HCT116 (cell line): ENCODE measurements at places on chromosomes 3 and 15.

GRCh38 chr3:187610981-187611511 is 59.1 kb downstream of the SST start:
- no peaks in the 10 kb centered on the region for H3K4me1 ChIP-seq
- H3K4me3 ChIP-seq: no peak overlapping the region
- H3K36me3 ChIP-seq: no peaks in the 10 kb centered on the region
- DNase-seq: no peak
- H3K27me3 ChIP-seq: peaks cover 66% of the 10 kb centered on the region

GRCh38 chr3:60009931-60010478 is 960.2 kb upstream of the CFAP20DC start:
- H3K4me3 ChIP-seq: no peak overlapping the region
- H3K27ac ChIP-seq: no peak overlapping the region
- peaks cover 4% of the 10 kb centered on the region; the same call in 1 of the 2 replicates for H3K27me3 ChIP-seq
- H3K4me1 ChIP-seq: no peaks in the 10 kb centered on the region
- no peak for DNase-seq
- H3K36me3 ChIP-seq: no peaks in the 10 kb centered on the region

- H3K27me3 ChIP-seq: peaks cover 21% of the 10 kb centered on the region
- no peak overlapping the region for H3K4me3 ChIP-seq
- no peak overlapping the region for H3K27ac ChIP-seq
- DNase-seq: no peak
- H3K4me1 ChIP-seq: no peaks in the 10 kb centered on the region
- no peaks in the 10 kb centered on the region for H3K36me3 ChIP-seq
These were observed 151.8 kb downstream of the MEX3B start for GRCh38 chr15:81894061-81894460.

GRCh38 chr3:191529992-191530391 is 69.0 kb downstream of the PYDC2 start:
- H3K4me1 ChIP-seq: no peaks in the 10 kb centered on the region
- no peaks in the 10 kb centered on the region for H3K27me3 ChIP-seq
- no peaks in the 10 kb centered on the region for H3K36me3 ChIP-seq
- DNase-seq: no peak

DNA sequence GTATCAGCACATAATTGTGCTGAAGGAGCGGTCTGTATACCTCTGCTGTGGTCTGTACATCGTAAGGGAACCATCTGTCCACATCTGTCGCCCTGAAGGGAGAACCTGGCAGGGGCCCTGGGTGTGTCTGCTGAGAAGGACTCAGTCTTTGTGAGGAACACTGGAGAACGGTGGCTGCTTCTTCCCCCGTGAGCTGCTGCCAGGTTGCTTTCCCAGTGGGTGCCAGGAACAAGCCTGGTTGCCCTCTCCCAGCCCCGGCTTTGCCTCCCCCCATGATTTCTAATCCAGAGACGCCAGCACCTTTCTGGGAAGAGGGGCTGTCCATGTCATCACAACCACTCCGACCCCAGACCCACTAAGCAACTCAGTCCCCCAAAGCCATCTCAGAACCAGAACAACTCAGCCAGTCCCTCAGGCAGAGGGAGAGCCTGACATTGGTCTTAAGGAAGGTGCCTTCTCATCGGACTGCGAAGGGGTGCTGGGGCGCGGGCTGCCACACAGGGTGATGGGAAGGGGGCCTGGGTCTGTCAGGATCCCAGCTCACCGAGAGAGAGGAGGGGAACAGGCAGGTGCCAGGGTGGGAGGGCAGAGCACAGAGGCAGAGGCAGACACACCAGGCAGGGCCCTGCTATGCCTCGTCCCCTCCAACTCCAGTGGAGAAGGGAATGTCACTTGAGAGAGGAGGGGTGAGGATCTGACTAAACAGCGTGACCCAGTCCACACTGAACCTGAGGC is 8.5 kb downstream of the TNK2 start:
- no peaks in the 10 kb centered on the region for H3K36me3 ChIP-seq
- no peak overlapping the region; the same call in 1 of the 2 replicates for H3K27ac ChIP-seq
- DNase-seq: no peak
- no peaks in the 10 kb centered on the region for H3K27me3 ChIP-seq
- no peak overlapping the region for H3K4me3 ChIP-seq

GRCh38 chr15:27937851-27938250 is 161.3 kb downstream of the OCA2 start:
- H3K36me3 ChIP-seq: no peaks in the 10 kb centered on the region
- no peaks in the 10 kb centered on the region for H3K4me1 ChIP-seq
- no peaks in the 10 kb centered on the region for H3K27me3 ChIP-seq
- DNase-seq: no peak
- no peak overlapping the region for H3K4me3 ChIP-seq

DNA sequence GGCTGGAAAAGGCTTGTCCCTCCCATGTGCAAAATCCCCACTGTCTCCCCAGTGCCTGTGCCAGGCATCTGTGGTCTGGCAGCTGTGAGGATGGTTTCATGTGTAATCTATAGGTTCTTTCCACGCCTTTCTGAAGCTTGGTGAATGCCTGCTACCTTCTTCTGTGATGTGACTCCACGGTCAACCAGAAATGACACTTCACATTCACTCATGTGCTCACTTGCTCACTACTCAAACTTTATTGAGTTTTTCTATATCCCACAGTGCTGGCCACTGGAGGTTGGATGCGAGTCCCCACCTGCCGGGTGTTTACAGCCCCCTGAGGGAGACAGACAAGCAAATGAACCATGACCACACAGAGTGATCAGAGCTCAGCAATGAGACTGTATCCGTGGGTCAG is 27.9 kb upstream of the TLE3 start:
- no peak for DNase-seq
- no peak overlapping the region for H3K27ac ChIP-seq
- no peaks in the 10 kb centered on the region for H3K36me3 ChIP-seq
- 0 out of 2 replicates have a peak, but pooled peaks cover 7% of the 10 kb centered on the region for H3K27me3 ChIP-seq
- no peak overlapping the region for H3K4me3 ChIP-seq

- H3K36me3 ChIP-seq: no peaks in the 10 kb centered on the region
- H3K27ac ChIP-seq: no peak overlapping the region
- no peaks in the 10 kb centered on the region for H3K27me3 ChIP-seq
- DNase-seq: no peak
- H3K4me1 ChIP-seq: no peaks in the 10 kb centered on the region
These were observed 223.6 kb downstream of the WDR72 start for GRCh38 chr15:53535886-53536285.

DNA sequence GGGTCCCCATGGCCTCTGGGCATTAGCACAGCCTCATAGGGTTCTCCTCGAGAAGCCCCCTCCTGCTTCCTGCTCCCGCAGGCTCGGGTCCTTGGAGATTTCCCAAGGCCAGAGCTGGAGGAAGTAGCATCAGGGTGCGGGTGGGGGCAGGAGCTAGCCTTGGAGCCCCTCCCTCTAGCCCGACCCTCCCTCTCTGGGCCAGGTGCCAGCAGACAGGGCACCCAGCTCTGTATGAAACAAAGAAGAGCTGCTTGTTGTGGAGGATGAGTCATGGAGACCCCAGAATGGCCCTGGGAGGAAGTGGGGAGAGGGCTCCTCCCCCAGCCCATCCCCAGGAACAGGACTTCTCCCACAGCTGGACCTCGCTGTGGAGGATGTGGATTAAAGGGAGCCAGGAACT is 29.2 kb downstream of the EPHB3 start:
- no peaks in the 10 kb centered on the region for H3K4me1 ChIP-seq
- H3K36me3 ChIP-seq: no peaks in the 10 kb centered on the region
- no peak for DNase-seq
- H3K4me3 ChIP-seq: no peak overlapping the region

DNA sequence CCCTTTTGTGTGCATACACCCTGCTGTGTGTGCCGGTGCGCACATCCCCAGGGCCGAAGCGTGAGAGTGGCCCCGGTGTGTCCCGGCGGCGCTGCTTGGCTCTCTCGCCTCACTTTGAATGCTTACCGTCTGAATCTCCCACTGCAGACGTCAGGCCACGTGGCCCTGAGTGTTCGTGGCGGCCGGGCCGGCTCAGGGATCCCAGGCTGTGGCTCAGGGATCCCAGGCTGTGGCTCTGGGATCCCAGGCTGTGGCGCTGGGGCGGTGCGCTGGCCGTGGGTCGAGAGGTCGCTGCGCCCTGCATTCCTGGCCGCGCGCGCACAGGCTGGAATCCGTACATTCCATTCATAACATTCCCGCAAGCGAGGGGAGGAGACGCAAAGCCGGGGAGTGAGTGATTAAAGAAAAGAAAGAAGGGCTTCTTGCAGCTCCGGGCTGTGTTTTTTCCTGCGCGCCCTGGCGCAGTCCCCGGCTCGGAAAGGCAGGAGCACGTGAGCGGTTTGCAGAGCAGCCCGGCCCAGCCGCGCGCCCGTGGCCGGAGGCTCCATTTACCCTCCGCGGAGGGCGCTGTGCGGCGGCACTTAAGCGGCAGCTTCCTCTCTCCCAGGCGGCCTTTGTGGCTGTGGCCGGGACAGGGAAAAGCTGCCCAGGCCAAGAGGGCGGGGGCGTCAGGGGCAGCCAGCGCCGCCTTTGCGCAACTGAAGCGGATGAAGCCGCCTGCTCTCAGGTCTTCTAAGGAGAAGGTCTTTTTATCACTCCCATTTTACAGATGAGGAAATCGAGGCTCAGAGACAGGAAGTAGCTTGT is 87.0 kb upstream of the ALDH1L1 start:
- H3K4me1 ChIP-seq: peaks cover 33% of the 10 kb centered on the region
- no peaks in the 10 kb centered on the region for H3K27me3 ChIP-seq
- H3K4me3 ChIP-seq: peak overlapping the region; percentile 44
- no peaks in the 10 kb centered on the region for H3K36me3 ChIP-seq
- peak; percentile 35 for DNase-seq

GRCh38 chr3:22989716-22990115 is 213.4 kb upstream of the UBE2E2 start:
- no peak overlapping the region for H3K4me3 ChIP-seq
- no peak for DNase-seq
- H3K36me3 ChIP-seq: no peaks in the 10 kb centered on the region
- no peak overlapping the region for H3K27ac ChIP-seq
- H3K27me3 ChIP-seq: no peaks in the 10 kb centered on the region; the same call in 1 of the 2 replicates
- no peaks in the 10 kb centered on the region for H3K4me1 ChIP-seq

- H3K27me3 ChIP-seq: no peaks in the 10 kb centered on the region
- no peak overlapping the region for H3K27ac ChIP-seq
- H3K4me1 ChIP-seq: no peaks in the 10 kb centered on the region
- H3K36me3 ChIP-seq: peaks cover 5% of the 10 kb centered on the region; the same call in 1 of the 2 replicates
- DNase-seq: peak; percentile 33
These were observed 47.0 kb upstream of the PPIB start for GRCh38 chr15:64209680-64210334.

DNA sequence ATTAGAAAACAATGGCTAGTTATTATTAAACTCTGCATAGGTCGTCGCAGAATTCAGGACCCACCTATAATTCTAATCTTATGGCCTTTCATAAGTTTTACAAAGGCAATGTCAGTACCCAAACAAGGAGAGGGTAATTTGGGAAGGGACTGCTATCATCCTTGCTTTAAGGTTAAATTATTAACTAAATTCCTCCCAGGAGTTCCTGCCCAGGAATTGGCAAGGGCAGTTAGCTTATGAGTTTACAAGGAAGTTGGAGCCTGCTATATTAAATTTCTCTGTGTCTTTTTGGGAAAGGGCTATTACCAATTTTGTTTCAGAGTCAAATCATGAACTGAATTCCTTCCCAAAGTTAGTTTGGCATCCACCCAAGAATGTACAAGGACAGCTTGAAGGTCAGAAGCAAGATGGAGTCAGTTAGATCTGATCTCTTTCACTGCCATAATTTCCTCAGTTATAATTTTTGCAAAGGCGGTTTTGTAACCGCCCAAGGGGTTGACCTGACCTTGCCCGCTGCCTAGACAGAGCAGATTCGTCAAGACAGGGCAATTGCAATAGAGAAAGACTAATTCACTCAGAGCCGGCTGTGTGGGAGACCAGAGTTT is 45.3 kb upstream of the LHFPL4 start:
- no peak overlapping the region for H3K4me3 ChIP-seq
- H3K27ac ChIP-seq: no peak overlapping the region
- no peaks in the 10 kb centered on the region for H3K4me1 ChIP-seq
- no peak for DNase-seq
- no peaks in the 10 kb centered on the region for H3K27me3 ChIP-seq

DNA sequence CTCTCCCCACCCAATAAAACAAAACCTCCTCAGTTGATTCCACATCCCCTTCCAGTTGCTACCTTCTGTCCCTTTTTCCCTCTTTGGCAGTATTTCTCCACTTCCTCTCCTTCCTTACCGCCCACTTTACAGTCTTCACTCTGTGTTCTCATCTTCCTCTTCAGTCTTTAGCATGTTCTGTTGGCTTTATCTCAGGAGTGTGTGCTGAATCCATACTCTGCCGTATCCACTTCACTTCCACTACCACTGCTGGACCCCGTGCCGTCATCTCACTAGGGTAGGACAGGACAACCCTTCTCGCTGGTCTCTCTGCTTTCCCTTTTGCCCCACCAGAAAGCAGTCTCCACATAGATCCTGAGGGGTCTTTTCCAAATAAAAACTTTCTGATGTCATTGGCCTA is 74.3 kb downstream of the FNDC3B start:
- no peak overlapping the region for H3K27ac ChIP-seq
- no peak overlapping the region for H3K4me3 ChIP-seq
- 0 out of 2 replicates have a peak, but pooled peaks cover 4% of the 10 kb centered on the region for H3K36me3 ChIP-seq
- no peaks in the 10 kb centered on the region for H3K27me3 ChIP-seq
- no peak for DNase-seq
- H3K4me1 ChIP-seq: no peaks in the 10 kb centered on the region

GRCh38 chr3:189368384-189368783 is 196.6 kb downstream of the TPRG1 start:
- H3K4me3 ChIP-seq: no peak overlapping the region
- H3K27ac ChIP-seq: no peak overlapping the region
- H3K27me3 ChIP-seq: no peaks in the 10 kb centered on the region

- no peaks in the 10 kb centered on the region for H3K36me3 ChIP-seq
- no peak overlapping the region for H3K27ac ChIP-seq
- no peaks in the 10 kb centered on the region for H3K27me3 ChIP-seq
- H3K4me1 ChIP-seq: 0 out of 2 replicates have a peak, but pooled peaks cover 3% of the 10 kb centered on the region
These were observed 75.4 kb downstream of the XXYLT1 start for GRCh38 chr3:195195321-195196209.

DNA sequence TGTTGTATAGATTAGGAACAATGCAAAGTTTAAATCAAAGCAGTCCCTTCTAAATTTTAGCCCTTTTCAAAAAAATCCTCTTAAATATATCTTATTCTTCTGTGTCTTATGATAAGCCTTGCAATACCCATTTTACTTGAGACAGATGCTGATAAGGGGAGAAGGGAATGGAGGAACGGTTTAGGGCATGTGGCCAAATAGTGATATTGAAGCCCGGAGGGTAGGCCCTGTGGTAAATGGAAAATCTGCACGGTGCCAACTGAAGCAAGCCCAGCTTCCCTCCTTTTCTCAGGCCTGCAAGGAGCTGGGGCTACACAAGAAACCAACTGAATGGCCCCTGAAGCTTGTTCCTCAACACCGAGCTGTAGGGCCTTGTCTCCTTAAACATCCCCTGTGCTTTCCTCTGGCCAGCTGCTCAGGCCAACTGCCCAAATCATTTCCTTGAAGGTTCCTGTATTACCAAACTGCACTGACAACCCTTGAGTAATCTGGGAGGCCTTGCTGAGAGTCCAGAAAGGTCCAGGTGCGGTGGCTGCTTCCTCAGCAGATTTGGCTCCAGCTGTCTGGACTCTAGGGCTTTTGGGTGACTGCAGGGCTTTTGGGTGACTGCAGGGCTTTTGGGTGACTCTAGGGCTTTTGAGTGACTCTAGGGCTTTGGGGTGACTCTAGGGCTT is 67.2 kb downstream of the NCEH1 start:
- no peak overlapping the region for H3K27ac ChIP-seq
- DNase-seq: no peak
- no peaks in the 10 kb centered on the region for H3K36me3 ChIP-seq
